CD4-positive, alpha-beta T cell (primary cell): ENCODE measurements at places on chromosomes 6 and 20. TPM values are rescaled to one million over a fixed set of nuclear protein-coding genes. Genes with fewer than 3 reads are reported as not detected.

The PAX1 gene
- not detected for total RNA-seq

The AVP gene
- total RNA-seq: 0.56 TPM

The WRNIP1 gene
- total RNA-seq: 25.2 TPM

The BACH2 gene
- total RNA-seq: 170 TPM

The MCHR2 gene
- total RNA-seq: not detected

DNA sequence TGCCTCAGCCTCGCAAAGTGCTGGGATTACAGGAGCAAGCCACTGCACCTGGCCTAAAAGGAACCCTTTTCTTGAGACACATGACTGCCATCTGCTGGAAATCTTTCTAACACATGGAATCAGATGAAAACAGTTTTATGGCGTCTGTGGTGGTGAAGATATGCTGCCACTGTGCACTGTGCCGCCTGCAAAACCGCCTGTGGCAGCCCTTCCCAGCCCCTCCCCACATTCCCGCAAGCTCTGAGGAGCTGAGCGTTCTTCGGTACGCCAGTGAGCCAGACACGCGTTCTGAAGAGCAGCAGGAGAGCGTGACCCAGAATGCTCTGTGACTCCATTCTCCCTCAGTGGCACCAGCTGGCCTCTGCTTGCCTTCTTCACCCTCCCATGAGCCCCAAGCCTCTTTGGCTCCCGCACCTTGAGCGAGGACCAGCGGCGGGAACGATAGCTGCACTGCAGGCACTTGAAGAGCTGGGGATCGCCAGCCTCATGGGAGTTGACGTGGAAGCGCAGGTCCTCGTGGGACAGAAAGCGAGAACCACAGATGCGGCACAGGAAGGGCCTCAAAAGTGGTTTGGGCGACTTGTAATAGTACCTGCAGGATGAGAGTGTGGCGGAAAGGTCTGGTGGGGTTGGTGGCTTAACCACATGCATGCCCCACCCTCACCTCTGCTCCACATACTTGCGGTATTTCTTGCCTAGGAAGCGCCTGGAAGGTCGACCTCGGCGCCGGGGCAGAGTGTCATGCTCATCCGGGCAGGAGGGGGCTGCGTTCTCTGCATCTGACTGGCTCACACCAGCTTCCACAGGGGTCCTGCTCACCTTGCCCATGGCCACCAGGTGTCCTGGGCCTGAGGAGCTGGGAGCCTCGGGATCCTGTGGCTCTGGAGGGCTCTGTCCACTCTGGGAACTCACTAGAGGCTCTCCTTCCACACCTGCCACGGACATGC lies 8.7 kb downstream of the ZNF335 start:
- no peak overlapping the region for H3K27ac ChIP-seq
- H3K27me3 ChIP-seq: no peaks in the 10 kb centered on the region
- H3K36me3 ChIP-seq: peaks cover 97% of the 10 kb centered on the region
- no peak for DNase-seq
- H3K4me3 ChIP-seq: no peak overlapping the region

DNA sequence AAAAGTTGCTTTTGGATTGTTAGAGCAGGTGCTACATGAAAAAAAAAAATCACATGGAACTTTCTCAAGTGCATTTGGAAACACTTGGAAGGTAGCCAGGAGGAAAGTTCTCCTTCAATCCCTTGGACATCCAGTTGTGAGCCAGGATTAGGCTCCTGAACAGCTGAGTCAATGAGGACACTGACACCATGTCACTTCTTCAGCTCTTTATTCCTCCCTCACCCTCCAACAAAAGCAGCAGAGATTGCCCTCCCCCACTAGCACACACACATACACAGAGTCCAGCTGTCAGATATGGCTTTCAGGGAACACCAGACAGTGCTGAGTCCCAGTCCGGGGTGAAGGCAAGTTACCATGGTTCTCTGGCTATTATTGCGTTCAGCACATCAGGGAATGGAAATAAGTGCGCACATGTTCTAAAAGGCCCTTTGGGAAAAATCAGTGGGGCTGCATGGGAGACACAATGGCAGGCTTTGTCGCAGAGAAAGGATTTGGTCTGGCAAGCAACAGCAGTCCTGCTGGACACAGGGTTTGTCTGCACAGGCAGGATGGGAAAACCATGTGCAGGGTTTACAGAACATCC lies 124.7 kb upstream of the MARCKS start:
- H3K36me3 ChIP-seq: no peaks in the 10 kb centered on the region
- H3K4me3 ChIP-seq: no peak overlapping the region
- H3K27ac ChIP-seq: no peak overlapping the region
- H3K27me3 ChIP-seq: peaks cover 2% of the 10 kb centered on the region
- DNase-seq: no peak
- H3K4me1 ChIP-seq: no peaks in the 10 kb centered on the region

GRCh38 chr20:47583551-47583950 lies 81.9 kb downstream of the NCOA3 start:
- DNase-seq: no peak
- no peaks in the 10 kb centered on the region for H3K4me1 ChIP-seq
- H3K27me3 ChIP-seq: no peaks in the 10 kb centered on the region
- H3K36me3 ChIP-seq: peaks cover 19% of the 10 kb centered on the region
- no peak overlapping the region for H3K27ac ChIP-seq

DNA sequence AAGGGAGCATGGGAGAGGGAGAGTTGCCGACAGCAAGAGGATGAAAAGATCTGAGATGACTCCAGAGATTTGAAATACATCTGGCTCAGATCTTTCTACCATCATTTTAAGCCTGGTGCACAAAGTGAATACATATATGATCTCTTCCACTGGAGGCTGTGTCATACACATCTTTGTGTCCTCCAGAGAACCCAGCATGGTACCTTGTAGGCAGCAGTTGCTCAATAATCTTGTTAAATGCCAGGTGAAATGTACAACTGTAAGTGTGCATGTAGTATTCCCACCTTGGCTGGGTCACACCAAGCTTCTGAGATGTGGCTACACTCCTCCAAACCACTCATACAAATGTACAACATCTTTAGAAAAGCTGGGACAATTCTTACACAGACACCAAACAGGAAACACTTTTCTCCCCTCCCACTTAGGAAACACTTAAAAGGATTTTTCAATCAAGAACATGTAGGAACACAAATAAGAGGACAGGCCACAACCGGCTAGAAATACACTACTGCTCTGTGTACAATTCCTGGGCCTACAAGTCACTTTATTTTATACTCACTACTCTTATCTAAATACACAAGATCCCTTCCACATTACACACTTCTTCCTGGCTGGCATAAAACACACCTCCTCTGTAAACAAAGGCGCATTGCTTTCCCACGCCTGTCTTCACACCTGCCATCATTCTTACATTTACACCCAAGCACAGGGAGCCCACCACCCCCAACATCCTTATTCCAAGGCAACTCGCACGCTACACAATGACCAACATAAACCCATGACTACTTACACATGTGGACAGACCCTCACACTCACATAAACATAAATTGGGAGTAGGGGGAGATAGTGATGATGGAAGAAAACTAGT lies 3.8 kb upstream of the IER3 start:
- no peaks in the 10 kb centered on the region for H3K36me3 ChIP-seq
- no peak overlapping the region for H3K4me3 ChIP-seq

GRCh38 chr6:107293350-107293749 lies 166.0 kb downstream of the PDSS2 start:
- H3K27me3 ChIP-seq: no peaks in the 10 kb centered on the region
- no peaks in the 10 kb centered on the region for H3K4me1 ChIP-seq
- H3K36me3 ChIP-seq: no peaks in the 10 kb centered on the region
- H3K4me3 ChIP-seq: no peak overlapping the region
- no peak overlapping the region for H3K27ac ChIP-seq
- DNase-seq: no peak

DNA sequence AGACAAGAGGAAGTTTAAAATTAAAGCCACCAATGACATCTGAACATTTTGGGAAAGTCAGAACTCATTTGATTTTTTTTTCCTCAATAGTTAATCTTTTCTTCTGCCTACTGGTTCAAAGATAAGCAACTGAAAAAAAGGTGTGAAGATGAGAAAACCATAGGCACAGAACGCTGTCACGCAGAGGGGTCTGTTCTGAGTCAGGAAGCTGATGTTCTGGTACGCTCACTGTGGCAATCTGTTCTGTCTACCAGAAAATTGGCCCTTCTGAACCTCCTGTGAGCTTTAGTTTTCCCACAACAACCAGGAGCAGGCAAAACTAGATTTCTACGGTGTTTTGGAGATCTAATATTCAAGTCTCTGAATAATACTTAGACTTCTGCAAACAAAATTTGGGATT lies 76.7 kb upstream of the ADGRG6 start:
- H3K4me1 ChIP-seq: no peaks in the 10 kb centered on the region
- H3K4me3 ChIP-seq: no peak overlapping the region
- DNase-seq: no peak
- no peak overlapping the region for H3K27ac ChIP-seq
- peaks cover 4% of the 10 kb centered on the region for H3K36me3 ChIP-seq

DNA sequence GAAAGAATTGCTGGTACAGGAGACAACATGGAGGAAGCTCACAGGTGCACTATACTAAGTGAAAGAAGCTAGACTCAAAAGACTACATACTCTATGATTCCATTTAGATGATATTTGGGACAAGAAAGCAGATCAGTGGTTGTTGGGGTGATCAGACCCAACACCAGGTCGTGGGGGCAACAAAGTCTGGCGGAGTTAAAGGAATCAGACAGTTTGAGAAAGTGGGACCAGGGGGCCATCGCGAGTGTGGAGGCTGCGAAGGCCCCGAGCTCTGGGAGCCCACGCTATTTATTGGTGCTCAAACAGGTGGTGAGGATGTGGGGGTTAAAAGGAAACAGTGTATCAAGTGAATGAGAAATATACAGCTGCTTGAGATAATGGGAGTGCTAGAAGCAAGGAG lies 282.8 kb upstream of the SGK1 start:
- no peaks in the 10 kb centered on the region for H3K27me3 ChIP-seq
- H3K36me3 ChIP-seq: no peaks in the 10 kb centered on the region
- no peak for DNase-seq
- H3K4me1 ChIP-seq: no peaks in the 10 kb centered on the region
- H3K27ac ChIP-seq: no peak overlapping the region

GRCh38 chr6:72175916-72176315 lies 289.6 kb downstream of the RIMS1 start:
- no peak for DNase-seq
- no peaks in the 10 kb centered on the region for H3K36me3 ChIP-seq
- H3K4me3 ChIP-seq: no peak overlapping the region
- H3K27me3 ChIP-seq: peaks cover 3% of the 10 kb centered on the region

- H3K4me1 ChIP-seq: peaks cover 13% of the 10 kb centered on the region
- no peak overlapping the region for H3K4me3 ChIP-seq
- H3K27me3 ChIP-seq: no peaks in the 10 kb centered on the region
- DNase-seq: no peak
- no peaks in the 10 kb centered on the region for H3K36me3 ChIP-seq
- H3K27ac ChIP-seq: no peak overlapping the region
These were observed 50.6 kb downstream of the CHD6 start for GRCh38 chr20:41567615-41568014.

DNA sequence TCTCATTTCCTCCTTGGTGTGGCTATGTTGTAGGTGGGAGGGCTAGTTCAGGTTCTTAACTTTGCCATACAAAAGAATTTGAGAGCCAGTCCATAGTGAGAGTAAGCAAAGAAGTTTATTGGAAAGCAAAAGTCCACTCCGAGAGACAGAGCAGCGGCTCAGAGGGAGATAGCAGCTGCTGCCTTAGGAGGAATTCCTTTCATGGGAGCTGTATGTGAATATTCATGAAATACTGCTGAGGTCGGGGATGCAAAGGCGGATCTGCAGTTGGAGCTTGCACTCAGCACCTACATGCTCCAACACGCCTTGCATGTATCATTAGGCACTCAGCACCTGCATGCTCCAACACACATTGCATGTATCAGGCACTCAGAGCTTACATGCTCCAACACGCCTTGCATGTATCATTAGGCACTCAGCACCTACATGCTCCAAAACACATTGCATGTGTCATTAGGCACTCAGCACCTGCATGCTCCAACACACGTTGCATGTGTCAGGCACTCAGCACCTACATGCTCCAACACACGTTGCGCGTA lies 54.9 kb downstream of the CDH4 start:
- no peaks in the 10 kb centered on the region for H3K4me1 ChIP-seq
- DNase-seq: no peak
- H3K4me3 ChIP-seq: no peak overlapping the region
- H3K27me3 ChIP-seq: no peaks in the 10 kb centered on the region
- H3K36me3 ChIP-seq: no peaks in the 10 kb centered on the region

GRCh38 chr20:11700831-11701230 lies 216.9 kb upstream of the BTBD3 start:
- H3K27me3 ChIP-seq: no peaks in the 10 kb centered on the region
- H3K36me3 ChIP-seq: no peaks in the 10 kb centered on the region
- DNase-seq: no peak
- H3K4me3 ChIP-seq: no peak overlapping the region

DNA sequence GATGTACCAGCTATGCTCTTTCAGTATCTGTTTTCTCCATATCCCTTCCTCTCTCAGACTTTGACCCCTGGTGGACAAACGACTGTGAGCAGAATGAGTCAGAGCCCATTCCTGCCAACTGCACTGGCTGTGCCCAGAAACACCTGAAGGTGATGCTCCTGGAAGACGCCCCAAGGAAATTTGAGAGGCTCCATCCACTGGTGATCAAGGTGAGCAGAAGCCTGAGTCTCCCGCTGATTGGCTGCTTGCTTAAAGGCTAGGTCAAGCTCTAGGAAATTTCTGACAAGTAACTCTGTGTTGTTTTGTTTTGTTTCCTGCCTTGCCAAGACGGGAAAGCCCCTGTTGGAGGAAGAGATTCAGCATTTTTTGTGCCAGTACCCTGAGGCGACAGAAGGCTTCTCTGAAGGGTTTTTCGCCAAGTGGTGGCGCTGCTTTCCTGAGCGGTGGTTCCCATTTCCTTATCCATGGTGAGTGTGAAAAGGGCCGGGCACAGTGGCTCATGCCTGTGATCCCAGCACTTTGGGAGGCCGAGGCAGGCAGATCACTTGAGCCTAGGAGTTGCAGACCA lies 28.6 kb downstream of the C6orf89 start:
- peaks cover 38% of the 10 kb centered on the region for H3K4me1 ChIP-seq
- H3K36me3 ChIP-seq: peaks cover 50% of the 10 kb centered on the region
- H3K4me3 ChIP-seq: no peak overlapping the region
- no peak overlapping the region for H3K27ac ChIP-seq
- DNase-seq: peak; percentile 54

DNA sequence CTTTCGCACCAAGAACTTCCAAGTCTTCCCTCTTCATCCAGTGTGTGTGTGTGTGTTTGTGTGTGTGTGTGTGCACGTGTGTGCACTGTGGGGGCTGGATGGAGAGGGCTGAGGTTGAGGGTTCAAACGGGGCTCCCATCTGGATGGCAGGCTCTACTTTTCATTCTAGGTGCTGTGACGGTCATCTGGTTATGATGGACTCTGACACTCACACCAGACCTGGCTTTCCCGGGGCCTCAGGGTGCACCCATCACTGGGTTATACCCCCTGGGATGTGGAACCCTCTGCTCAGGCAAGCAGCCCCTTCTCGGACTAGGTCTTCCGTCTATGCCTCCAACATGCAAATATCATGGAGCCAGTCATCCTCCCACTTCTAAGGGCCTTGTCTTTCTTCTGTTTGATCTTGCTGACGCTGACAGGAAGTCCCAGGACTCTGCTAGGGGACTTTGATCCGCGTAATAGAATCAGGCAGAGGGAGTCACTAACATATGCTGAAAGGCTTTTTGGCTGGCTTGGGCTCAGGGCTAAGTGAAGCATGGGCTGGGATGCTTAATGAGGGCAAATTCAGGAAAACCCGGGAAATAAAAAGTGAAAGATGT lies 313.6 kb downstream of the CDC5L start:
- no peak overlapping the region for H3K27ac ChIP-seq
- no peak for DNase-seq
- no peak overlapping the region for H3K4me3 ChIP-seq
- H3K27me3 ChIP-seq: no peaks in the 10 kb centered on the region
